ENCODE measurements at places on chromosomes 4 and X. TPM values are rescaled to one million over a fixed set of nuclear protein-coding genes. Genes with fewer than 3 reads are reported as not detected.

The ADGRL3 gene
- total RNA-seq: not detected

The ARSJ gene
- total RNA-seq: 2.3 TPM

The GSX2 gene
- not detected for total RNA-seq

The GJB1 gene
- not detected for total RNA-seq

GRCh38 chrX:154603438-154604430 lies 15.3 kb downstream of the CTAG1B start:
- H3K27me3 ChIP-seq: no peaks in the 10 kb centered on the region
- H3K4me1 ChIP-seq: peaks cover 33% of the 10 kb centered on the region
- no peaks in the 10 kb centered on the region for H3K36me3 ChIP-seq
- DNase-seq: peak; percentile 42

- no peaks in the 10 kb centered on the region for H3K27me3 ChIP-seq
- no peak for DNase-seq
- no peak overlapping the region for H3K27ac ChIP-seq
- no peaks in the 10 kb centered on the region for H3K4me1 ChIP-seq
- no peaks in the 10 kb centered on the region for H3K36me3 ChIP-seq
These were observed 3.5 kb downstream of the ZAR1 start for GRCh38 chr4:48493452-48494100.

- H3K36me3 ChIP-seq: no peaks in the 10 kb centered on the region
- H3K4me1 ChIP-seq: peaks cover 66% of the 10 kb centered on the region
- no peak overlapping the region for H3K27ac ChIP-seq
- no peak overlapping the region for H3K4me3 ChIP-seq
- DNase-seq: no peak
These were observed 48.4 kb downstream of the ARHGAP10 start for GRCh38 chr4:147780137-147780777.

DNA sequence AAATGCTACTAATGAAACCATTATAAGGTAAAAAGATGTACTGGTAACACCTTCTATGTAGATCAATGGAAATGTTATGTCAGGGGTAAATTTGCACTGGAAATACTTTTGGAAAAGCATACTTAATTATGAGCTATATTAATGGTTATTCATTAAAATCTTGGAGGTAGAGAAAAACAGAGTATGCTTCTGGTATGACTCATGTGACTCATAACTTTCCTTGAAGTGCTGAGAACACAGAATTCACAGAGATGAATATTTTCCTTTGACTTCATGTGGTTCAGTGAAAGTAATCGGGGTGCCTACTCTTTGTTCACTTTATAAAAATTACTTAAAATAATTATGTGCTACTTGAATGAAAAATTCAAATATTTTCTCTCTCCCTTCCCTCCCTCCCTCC lies 254.2 kb downstream of the KCTD8 start:
- DNase-seq: no peak
- H3K27me3 ChIP-seq: no peaks in the 10 kb centered on the region
- H3K4me3 ChIP-seq: no peak overlapping the region
- H3K4me1 ChIP-seq: no peaks in the 10 kb centered on the region
- no peaks in the 10 kb centered on the region for H3K36me3 ChIP-seq

DNA sequence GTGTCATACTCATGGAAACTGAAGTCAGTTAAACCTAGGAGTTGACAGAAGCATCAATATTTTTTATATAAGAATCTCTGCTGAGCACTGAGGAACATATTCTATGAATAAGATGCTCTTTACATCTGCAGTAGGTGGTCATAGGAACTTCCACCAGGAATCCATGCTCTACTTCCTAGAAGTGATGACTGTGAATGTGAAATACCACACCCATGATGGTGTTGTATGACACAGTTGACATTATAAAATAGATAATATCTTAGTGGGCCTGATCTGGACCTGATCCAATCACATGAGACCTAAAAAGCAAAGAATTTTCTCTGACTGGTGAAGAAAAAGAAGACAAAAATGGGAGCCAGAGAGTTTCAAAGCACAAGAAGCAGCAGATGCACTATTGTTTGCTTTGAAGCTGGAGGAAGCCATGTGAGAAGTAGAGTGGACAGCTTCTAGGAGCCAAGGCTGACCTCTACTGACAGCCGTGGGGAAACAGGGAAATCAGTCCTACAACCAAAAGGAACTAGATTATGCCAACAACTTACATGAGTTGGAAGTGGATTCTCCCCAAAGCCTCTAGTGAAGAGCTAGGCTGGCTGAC lies 68.6 kb upstream of the HS3ST1 start:
- DNase-seq: no peak
- H3K27ac ChIP-seq: peak overlapping the region; percentile 72
- no peaks in the 10 kb centered on the region for H3K36me3 ChIP-seq
- H3K4me1 ChIP-seq: peaks cover 44% of the 10 kb centered on the region

- DNase-seq: no peak
- no peak overlapping the region for H3K4me3 ChIP-seq
- H3K27me3 ChIP-seq: no peaks in the 10 kb centered on the region
- no peak overlapping the region for H3K27ac ChIP-seq
These were observed 1.9 kb upstream of the MTTP start for GRCh38 chr4:99572527-99573240.

- no peak overlapping the region for H3K27ac ChIP-seq
- peaks cover 31% of the 10 kb centered on the region for H3K4me1 ChIP-seq
- no peaks in the 10 kb centered on the region for H3K36me3 ChIP-seq
These were observed 241.4 kb upstream of the PGRMC2 start for GRCh38 chr4:128528793-128529553.

GRCh38 chr4:114078636-114079035 lies 99.2 kb upstream of the ARSJ start:
- no peaks in the 10 kb centered on the region for H3K27me3 ChIP-seq
- no peak for DNase-seq

Data from HCT116 (cell line).